ENCODE measurements at places on chromosomes 3 and 15.

DNA sequence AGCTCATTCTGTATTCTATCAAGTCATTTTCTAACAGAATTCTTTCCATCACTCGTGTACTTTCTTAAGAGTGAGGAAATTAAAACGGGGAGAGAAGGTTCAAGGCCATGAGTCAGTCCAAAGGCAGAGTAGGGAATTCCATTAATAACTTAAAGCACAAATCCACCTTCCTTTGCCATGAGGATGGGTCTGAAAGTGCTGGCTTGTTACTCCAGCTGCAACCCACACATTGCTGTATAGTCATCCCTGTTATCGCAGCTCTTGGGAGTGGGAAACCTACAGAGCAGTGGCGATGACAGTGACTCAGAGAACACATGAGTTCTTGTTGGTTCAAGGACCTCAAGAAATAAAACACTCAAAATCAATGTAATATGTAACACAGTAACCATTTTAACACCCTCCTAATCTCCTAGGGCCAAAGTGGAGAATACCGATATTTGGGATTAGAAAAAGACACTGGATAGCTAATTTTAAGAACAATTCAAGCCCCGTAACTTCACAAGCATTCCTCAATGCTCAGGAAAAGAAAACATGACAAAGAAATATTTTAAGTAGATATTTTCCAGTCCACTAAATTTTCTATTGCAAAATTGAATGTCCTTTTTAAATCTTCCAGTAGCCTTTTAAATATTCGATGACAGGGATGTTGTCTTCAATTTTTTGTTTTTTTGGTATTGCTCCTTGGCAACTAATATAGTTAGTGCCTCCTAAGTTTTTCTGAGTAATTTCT lies 179.9 kb upstream of the THBS1 start:
- no peak for DNase-seq

- DNase-seq: peak; percentile 44
Measured at GRCh38 chr15:83207660-83208366, at the start of gene HDGFL3. Gene HDGFL3 (minus strand): TSS chr15:83207823. CDS start chr15:83207414, 409 bp downstream.

GRCh38 chr15:85073556-85074194 lies 92.0 kb downstream of the PDE8A start:
- no peak for DNase-seq

GRCh38 chr3:149145974-149146373 lies 16.5 kb downstream of the HPS3 start:
- no peak for DNase-seq

DNA sequence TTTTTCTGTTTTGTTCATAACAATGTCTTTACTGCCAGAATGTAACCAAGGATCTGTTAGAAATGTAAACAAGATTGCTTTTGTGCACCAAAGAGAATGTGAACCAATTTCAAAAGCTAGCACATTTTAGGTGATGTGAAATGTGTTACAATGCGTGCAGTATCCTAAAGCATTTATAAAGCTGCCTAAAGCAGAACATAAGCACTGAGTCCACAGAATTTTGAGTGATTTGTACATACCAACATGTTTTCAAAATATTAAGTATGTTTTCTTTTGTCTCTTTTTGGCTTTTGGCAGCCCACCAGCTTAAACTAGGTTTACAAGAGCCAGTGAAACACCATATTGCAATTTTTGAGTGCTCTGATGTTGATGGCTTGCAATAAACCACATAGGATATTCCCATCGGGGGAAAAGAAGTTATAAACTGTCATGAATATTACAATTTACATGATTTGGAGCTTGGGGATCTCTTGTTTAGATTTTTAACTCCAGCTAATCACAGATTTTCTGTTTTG lies 364.0 kb downstream of the ZIC1 start:
- no peak for DNase-seq

DNA sequence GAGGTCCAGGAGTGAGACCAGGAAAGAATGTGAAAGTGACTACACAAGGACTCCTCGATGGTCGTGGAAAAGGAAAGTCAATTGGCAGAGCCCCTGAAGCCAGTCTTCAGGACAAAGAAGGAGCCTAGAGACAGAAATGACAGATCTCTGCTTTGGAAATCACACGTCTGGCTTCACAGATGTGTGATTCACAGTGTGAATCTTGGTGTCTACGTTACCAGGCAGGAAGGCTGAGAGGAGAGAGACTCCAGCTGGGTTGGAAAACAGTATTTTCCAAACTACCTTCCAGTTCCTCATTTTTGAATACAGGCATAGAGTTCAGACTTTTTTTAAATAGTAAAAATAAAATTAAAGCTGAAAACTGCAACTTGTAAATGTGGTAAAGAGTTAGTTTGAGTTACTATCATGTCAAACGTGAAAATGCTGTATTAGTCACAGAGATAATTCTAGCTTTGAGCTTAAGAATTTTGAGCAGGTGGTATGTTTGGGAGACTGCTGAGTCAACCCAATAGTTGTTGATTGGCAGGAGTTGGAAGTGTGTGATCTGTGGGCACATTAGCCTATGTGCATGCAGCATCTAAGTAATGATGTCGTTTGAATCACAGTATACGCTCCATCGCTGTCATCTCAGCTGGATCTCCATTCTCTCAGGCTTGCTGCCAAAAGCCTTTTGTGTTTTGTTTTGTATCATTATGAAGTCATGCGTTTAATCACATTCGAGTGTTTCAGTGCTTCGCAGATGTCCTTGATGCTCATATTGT lies 6.0 kb downstream of the CCR2 start:
- DNase-seq: no peak

- DNase-seq: peak; percentile 68
Measured at GRCh38 chr3:163547014-163547685, 1531.1 kb downstream of the SI start.

DNA sequence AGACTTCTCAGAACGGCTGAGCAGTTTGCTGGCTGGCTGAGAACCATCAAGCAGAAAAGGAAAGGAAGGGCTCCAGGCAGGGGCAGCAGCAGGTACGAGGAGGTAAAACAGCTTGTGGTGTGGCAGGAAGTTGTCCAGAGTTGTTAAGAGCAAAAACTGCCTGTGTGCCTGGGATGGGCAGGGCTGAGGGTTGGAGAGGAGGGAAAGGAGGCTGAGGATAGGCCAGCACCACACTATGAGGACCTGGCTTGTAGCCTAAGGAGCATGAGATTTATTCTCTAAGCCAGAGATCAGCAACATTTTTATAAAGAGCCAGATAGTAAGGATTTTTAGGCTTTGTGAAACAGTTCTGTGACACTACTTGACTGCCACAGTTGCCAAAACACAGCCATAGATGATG lies 8.0 kb downstream of the IGSF10 start:
- no peak for DNase-seq

DNA sequence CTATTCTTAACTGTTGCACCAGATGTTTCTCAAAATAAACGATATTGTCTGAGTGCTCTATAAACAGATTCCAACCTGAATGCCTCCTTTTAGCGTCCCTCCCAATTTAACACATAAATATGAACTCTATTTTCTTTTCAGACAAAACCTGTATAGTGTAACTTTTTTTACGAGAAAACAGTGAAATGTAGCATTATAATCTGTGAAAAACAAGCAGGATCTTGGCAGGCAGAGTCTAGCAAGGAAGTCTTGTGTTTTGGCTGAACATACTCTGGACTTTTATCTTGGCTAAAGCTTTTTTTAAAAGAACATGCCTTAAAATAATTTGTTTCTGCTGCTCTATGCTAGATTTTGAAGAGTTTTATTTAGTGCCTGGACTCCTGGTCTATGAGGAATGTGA lies 150.5 kb downstream of the ROBO2 start:
- DNase-seq: no peak

DNA sequence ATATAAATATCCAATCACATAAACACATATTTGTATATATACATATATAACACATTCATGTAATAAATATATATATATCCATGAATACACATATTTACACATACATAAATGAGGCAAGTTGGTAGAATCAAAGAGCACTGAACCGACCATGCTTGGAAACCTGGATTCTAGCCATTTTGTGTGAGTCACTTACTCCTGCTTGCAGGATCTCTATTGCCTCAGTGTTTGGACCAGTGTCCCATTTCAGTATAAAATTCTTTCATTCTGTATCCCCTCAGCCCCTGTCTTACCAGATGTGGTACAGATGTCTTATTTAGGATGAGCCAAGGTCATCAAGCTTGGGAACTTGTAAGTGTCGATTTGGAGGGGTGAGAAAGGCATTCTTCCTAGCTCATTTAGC lies 391.4 kb upstream of the FRG2C start:
- DNase-seq: no peak

DNA sequence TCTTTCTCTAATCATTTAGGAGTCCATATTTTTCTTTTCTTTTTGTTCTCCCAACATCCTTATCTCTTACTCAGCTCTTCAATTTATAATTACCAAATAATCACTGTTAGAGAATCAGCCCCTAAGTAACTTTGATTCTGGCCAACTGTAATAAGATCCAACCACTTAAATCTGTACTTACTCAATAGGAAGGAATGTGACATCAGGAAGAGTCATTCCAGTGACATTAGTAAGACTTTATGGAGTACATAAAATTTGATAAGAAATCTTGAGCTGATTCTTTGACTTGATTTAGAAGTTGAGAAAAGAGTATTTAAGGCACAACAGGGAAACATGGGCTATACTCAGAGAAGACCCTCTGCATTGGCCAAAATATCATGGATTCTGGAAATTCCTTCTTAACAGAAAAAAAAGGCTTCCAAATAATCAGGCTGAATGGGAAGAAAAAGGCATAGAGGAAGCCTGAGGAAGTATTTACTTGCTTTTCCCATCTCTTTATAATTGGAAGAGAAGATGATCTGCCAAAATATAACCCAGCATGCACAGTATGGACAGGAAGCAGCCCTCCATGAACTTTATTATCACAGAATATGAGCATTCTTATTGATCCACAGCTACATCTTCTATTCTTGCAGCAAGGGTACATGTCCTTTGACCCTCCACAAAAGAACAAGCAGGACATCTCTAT lies 289.7 kb upstream of the TPRG1 start:
- no peak for DNase-seq

DNA sequence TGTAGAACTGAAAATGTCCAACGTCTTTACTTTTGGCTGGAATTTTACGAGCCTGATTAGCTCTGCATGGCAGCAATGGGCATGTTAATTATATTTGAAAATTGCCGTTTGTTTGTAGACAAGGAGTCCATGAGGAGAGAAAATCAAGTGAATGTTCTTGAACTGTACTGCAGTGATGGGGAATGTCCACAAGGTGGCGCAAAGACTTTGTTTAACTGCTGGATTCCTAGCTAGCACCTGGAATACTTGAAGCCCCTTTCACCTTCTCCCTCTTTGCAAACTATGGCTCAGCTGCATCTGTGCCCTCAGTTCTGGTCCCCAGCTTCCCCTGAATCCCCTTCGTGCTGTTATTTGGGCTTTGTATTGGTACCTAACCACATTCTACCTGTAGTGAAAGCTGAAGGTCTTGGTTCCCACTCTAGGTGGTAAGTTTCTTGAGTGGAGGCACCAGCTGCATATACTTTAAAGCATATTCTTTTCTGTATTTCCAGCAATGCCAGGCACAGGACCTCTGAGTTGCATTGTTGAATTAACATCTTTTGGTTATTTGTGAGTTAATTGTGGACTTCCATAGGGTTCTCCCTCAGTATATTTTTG lies 25.3 kb downstream of the EXOG start:
- peak; percentile 1 for DNase-seq

GRCh38 chr15:49747340-49747739 lies 126.5 kb downstream of the DTWD1 start:
- DNase-seq: no peak

- no peak for DNase-seq
Measured at GRCh38 chr3:106212665-106213222, 343.9 kb upstream of the CBLB start.

- DNase-seq: no peak
Measured at GRCh38 chr15:22978691-22979237, 1.4 kb downstream of the CYFIP1 start.

DNA sequence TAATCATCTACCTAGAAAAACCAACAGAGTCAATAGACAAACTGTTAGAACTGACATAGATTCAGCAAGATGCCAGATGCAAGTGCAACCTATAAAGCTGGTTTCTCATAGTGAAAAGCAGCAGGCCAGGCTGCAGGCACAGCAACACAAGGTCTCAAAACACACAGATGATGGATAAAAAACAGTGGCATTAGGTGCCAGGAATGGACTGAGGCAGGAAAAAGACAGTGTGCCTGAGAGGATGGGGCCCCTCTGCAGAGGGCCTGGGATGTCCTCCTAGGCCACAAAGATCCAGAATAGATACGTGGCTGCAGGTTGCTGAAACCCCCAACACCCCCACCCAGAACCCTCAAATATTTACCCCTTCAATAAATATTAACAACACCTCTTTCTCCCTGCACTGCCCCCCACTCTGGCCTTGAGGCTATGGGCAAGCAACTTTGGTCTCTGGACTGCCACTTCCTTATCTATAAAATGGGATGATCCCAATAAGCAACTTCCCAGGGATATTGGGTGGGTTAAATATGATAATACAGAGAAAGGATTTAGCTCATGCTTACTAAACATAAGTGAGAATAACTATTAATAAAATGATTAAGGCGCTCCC lies 35.2 kb upstream of the FGD5 start:
- no peak for DNase-seq

- DNase-seq: no peak
Measured at GRCh38 chr15:74295800-74296199, 59.7 kb downstream of the CCDC33 start.

DNA sequence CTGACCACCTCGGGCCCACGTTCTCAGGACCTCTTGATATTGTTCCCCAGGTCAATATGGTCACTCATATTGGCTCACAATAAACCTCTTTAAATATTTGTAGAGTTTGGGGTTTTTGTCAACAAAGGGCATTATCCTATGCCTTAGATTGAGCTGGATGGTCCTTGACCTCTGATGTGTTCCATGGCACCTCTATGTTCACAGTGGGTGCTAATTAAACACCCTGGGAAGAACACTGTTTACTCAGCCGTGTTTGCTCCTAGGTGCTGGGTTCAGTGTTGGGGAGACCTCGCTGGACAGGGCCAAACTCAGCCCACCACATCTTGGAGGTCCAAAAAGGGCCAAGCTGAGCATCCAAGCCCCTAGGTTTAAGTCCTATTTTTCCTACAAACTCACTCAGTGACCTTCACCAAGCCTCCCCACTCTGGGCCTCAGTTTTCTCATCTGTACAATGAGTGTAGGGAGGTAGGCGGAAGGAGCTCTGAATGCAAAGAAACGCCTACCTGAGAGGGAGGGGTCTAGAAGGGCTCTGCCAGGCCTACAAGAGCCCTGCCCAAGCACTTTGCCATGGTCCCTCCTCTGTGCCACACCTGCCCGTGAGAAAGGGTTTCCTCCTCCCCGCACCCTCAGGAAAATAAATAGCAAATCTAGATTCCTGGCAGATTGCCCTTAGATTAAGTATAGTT lies 7.2 kb downstream of the FAM174B start:
- no peak for DNase-seq
